ENCODE measurements at places on chromosomes 11 and 22.

- DNase-seq = no peak
Observed at GRCh38 chr11:68783216-68783821, 32.0 kb upstream of the TESMIN start.

DNA sequence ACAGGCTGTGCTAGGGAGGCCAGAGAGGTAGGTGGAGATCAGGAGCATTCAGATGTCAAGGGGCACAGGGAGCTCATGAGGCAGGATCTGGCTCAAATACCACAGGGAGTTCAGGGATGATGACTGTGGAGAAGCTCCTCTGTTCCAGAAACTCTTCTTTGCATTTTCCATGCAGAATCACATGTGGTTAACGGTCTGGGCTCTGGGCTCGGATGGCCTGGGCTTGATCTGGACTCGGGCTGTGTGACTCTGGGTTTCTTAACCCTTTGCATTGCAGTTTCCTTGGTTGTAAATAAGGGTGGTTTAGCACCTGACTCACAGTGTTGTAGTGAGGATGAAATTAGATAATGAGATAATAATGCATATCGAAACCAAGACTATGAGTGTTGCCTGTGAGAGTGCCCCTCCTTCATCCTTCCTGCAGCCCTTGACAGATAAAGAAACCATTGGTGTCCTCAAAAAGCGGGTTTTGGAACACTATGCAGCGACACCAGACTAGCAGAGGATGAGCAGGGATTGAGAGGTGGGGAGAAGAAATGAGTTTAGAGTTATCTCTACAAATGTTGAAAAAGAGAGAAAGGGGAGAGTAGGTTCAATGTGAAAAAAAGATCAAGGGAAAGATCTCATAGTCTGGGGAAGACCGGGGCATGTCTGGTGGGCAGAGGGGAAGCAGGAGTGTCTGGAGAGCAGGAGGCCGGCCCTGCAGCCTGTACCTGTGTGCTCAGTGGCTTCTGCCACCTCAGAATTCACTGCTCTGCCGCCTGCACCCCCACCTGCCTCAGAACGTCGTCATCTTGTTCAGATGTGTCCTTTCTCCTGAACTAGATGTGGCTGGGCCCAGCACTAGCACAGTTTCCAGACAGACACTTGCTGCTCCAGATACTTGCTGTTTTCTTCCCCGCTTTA, 197.8 kb upstream of the SORL1-AS1 start:
- DNase-seq = no peak

DNA sequence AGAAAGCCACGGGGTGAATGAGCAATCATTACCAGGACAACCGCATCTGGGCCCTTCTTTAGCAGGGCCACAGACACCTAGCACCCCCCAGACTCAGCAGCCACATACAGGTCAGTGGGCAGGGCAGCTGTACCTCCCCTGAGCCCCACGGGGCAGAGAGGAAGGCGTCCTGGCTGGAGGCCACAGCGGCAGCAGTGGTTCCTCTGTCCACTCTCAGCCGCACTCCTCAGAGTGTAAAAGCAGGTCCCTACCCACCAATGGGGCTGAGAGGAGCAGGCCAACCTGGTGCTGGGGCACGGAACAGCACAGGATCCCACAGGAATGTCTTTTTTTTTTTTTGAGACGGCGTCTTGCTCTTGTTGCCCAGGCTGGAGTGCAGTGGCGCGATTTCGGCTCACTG, 65.5 kb downstream of the APOL1 start:
- DNase-seq = no peak

- DNase-seq = no peak
Observed at GRCh38 chr11:858762-859339, 16.2 kb downstream of the TSPAN4 start.

DNA sequence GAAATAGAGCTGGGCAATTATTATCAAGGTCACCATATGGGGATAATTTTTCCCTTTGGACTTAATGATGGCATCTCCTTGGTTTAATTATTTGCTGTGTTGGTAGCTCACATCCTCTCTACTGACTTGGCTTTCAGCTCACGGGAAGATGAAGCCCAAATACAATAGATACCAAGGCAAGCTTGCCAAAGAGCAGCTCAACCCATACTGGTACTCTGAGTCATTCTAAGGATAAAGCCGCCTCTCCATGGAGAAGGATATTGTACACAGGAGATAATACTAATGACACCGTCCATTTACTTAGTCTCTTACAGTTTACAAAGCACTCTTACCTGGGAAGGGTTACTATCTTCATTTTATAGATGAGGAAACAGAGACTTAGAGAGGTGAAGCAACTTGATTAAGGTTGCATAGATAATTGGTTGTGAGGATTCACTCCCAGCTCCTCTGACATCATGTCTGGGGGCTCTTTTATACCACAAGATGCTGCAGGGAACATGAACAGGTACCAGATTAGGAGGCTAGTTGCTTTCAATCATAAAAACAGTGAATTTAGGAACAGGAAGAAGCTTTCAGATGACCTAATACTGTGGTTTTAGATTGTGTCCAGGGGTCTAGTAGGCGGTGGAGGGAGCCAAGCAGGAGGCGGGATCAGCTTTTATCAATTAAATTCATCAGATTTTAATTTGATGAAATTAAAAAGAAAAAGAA, 48.3 kb upstream of the PICALM start:
- DNase-seq = no peak

DNA sequence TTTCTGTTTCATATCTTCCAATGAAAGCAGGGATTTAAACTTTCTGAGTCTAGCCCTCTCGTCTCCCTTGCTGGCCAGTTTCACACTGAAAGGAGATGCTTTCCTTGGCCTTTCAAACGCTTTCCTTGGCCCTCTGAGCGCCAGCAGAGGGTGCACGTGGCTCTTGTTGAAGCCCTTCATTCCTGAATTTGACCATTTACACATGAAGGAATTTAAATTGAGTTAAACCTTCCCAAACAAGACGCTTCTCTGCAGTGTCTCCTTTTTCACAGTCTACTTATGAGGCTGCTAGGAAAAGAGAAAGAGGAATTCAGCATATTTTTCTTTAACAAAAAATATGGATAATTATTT, 21.6 kb downstream of the NNMT start:
- no peak for DNase-seq

GRCh38 chr11:78744949-78745348, 170.3 kb upstream of the NARS2 start:
- DNase-seq = no peak

Data from activated T-cell treated with anti-CD3 and anti-CD28 coated beads, Interleukin-2, amount 50 U/mL, for 24 hours (primary cell).